ENCODE measurements at places on chromosomes 12 and 14. TPM values are rescaled to one million over a fixed set of nuclear protein-coding genes. Genes with fewer than 3 reads are reported as not detected.

DNA sequence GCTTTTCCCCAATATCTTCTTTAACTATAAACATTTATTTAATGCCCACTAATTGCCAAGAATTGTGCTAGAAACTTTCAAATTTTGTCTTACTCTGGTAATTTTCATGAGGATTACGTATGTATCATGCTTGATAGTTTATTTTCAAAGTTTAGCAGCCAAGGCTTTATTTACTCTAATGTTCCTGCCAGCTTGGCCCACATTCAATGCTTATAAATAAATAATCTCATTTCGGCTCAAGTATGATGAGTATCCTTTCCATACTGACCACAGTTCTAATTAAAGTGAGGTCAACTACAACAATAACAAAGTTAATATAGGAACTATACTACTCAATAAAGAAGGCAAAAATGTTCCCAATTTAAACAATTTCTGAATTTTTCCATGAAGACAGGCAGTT is 259.2 kb downstream of the MED13L start:
- no peak for DNase-seq

Gene DNAH10
- 0.03 TPM for total RNA-seq

Gene ANKS1B
- total RNA-seq, result 3.1 TPM

- DNase-seq, result no peak
These were observed 45.5 kb downstream of the MVK start for GRCh38 chr12:109619002-109619604.

GRCh38 chr12:42482041-42482747 is 107.4 kb downstream of the PRICKLE1 start:
- DNase-seq, result peak; percentile 78

All from left cardiac atrium (tissue), 4 donors.